ENCODE measurements at places on chromosomes 2 and 18.

- no peak for DNase-seq
Measured at GRCh38 chr2:128995086-128995485, 676.4 kb upstream of the HS6ST1 start.

DNA sequence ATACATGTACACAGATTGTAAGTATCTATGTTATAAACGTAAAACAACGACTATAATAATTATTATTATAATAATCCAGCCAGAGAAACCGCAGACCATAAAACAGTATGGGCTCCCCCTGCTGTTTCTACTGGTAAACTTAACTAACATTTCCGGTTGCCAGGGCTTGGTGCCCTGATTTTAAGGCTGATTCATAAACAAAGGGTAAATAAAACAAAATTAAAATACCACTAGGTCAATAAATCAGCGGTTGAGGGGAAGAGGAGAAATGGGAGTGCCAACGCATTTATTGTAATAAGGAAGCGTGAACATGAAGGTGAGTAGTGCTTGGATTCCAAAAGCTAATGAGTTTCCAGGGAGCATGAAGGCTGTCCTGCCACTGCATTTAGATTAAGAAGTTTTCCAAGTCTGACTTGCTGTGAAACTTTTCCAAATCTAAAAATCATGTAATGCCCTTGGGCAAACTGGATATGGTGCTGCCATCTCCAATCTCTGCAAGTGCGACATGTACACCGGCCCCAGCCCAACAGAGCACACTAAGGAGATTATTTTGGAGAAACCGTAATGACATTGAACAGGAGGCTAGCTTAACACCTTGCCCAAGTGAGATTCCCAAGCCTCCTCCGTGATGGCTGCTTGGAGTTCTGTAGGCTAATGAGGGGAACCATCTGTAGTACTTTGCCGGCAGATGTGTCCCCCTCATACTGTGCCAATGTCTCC, 50.7 kb upstream of the HNRNPA3 start:
- peak; percentile 68 for DNase-seq

GRCh38 chr2:148922776-148923475, 47.9 kb downstream of the KIF5C start:
- DNase-seq: no peak

GRCh38 chr2:126496493-126496892, 159.5 kb upstream of the GYPC start:
- no peak for DNase-seq

- no peak for DNase-seq
Measured at GRCh38 chr2:242029422-242030225, 160.1 kb downstream of the RTP5 start.

DNA sequence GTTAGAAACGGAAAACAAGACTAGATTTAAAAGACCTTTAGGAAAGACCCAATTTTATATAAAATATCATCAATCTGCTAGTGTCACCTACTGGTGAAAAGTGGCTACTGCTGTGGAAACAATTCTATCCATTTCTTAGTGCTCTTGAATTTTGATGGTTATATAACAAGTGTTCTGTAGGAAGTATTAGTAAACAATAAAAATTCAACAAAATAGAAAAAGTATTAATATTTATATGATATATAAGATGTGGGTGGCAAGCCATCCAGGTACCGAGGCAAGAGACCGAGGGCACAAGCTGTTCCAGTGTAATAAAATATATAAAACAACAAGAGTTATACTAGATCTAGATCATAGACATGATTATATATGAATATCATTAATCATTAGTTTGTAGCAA, 6.2 kb upstream of the TMEM87B start:
- peak; percentile 84 for DNase-seq

DNA sequence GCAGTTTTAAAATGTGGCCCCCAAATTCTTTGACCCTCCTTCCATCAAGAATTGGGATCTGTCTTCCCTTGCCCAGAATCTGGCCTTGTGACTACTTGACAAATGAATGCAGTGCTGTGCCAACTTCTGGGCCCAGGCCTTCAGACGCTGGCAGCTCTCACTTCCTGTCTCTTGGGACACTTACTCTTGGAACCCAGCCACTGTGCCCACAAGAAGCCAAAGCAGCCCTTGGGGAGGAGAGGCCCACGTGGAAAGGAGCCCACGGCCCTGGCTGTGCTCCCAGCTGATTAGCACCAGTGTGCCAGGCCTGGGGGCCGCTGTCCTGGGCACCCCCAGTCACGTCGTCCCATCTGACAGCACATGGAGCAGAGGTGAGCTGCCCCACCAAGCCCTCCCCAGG, 56.6 kb downstream of the RPL37A start:
- peak; percentile 39 for DNase-seq

- DNase-seq: no peak
Measured at GRCh38 chr2:220674033-220674432, 898.1 kb downstream of the EPHA4 start.

GRCh38 chr2:85446296-85447221, 28.0 kb downstream of the SH2D6 start:
- DNase-seq: no peak

DNA sequence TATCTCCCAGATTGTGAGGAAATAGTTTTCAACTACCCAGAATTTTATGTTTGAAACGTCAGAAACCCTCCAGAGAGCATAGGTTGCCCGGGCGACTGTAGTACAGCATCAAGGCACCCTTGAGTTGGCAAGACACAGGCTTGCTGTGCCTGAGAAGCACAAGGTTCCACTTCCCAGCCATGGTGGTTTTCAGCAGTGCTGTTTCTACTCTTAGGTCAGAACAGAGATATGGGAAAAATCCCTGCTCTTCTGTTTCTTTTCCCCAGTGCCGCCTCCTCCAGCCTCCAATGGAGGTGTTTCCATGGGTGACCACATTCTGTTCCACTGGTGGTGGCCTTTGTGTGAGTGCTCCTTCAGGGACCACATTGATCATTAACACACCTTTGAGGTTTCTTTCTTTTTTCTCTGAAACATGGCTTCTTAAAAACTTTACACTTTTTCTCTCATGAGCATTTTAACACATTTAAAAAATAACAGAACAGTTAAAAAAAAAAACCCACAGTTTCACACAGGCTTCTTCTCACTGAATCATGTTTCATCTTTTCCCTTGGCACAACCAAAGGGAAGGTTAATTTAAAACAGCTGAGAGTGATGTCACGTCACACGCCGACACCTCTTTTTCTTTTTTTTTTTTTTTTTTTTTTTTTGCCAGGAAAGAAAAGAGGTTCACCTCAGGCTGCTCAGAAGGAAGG, 229.3 kb upstream of the HDAC4 start:
- DNase-seq: no peak

- DNase-seq: no peak
Measured at GRCh38 chr2:75589391-75590105, 28.8 kb upstream of the EVA1A start.

DNA sequence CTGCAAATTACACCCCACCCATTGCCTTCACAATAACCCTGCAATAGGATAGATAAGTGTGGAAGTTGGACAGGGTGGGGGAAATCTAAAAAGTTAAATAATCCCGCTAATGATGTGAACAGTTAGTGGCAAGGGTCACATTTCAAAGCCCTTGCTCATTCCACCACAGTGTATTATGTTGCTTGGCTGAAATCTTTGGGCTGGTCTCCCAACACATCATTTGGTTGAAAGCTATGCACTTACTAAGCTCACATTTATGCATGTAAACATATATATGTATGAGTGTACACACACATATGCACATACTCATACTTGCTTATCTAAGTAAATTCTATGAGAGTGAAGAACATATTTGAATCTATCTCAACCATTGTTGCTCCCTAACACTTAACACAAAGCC, 197.8 kb downstream of the RDH14 start:
- no peak for DNase-seq

DNA sequence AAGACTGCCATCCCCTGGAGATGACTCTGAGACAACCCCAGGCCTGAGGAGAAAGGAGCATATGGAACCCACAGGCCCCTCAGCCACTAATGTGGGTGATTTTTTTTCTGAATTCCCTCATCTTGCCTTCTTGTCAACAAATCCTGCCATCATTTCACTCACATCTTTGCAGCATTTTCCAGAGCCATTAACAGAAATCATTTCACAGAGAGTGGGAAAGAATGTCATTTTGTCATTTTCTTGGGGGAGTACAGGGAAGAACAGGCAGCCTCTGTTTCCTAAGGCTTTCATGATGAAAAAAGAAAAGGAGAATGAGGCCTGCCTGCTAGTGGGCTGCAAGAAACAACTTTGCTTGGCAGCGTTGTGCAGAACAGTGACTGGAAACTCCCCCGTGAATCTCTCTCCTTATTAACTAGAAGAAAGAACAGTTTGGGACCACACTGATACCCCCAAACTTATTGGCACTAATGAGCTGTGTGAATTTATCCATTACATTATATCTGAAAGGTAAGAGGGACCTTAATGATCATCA, 1464.6 kb upstream of the CELF4 start:
- DNase-seq: no peak

DNA sequence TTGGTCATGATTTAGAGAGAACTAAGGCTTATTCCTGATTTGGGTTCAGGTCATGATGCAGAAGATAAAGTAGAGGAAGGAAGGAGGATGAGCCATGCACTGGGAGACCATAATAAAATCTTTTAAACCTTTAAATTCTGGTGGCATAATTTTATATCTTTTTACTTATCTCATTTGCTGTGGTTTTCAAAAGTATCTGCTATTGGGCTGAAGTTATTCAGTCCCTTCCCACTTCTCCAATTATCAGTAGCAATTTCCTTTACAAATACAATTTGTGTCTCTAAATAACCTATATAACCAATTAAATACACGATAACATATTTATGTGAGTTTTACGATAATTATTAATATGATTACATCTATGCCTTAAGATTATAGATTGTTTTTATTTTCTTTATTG, 194.8 kb upstream of the SLC8A1 start:
- no peak for DNase-seq

DNA sequence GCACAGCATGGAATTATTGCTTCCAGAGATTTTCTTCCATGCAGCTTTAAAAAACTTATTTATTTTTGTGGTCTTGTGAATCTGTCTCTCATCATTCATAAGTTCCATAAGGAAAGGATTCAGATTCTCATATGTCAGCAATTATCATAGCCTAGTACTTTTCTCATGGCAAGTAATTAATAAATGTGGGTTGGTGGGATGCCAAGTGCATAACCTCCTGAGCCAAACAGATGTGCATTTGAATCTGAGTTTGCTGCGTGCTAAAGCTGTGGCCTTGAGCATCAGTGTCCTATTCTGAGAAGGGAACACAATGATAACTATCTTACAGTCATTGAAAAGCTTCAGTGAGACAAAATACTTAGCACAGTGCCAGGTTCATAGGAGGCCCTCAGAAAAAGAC, 331.9 kb downstream of the PDE11A start:
- no peak for DNase-seq

DNA sequence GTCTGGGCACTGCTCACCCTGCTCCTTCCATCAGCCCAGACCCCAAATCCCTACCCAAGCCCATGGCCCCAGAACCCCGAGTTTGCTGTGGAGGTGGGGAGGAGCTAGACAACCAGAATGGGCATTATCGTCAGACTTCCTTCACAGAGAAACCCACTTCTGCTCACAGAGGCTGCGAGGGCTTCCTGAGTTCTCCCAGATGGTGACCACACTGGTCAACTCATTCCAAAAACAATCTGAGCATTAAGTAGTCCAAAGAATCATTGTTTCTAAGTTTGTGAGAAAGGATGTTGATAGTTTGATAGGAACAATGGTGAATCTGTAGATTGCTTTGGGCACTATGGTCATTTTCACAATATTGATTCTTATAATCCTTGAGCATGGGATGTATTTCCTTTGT, 60.2 kb downstream of the LRRC30 start:
- DNase-seq: peak; percentile 69

DNA sequence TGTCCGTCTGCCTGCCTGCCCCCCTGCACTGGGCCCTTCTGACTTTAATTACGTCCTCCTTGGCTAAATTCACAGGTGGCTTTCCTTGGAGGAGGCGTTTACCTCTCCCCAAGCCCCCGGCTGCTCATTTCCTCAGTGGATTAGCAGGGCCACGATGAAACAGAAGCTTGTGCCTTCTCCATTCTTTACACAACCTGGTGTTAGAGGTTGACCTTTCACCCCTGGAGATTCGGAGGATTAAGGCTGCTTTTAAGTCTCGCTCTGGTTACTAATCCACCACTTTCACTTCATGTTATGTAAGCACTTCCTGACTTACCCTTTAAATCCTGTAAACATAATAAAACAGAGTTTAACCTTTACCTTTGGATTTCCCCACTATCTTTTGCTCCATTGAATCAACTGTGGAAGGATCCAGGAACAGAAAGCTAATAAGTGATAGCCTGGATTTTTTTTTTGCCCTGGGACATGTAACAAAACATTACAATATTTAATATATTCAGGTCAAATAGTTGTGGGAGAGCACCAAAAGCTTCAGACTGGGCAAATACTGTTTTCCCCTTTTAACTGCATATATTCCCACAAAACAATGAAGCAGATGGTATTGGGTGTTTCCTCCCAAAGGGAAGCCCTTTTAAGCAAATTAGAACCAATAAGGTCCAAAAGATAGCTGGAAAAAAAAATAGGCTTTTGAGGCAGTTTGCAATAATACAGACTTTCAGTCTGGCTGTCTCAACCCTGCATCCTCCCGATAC, 370.2 kb downstream of the EN1 start:
- no peak for DNase-seq

GRCh38 chr2:106159866-106160785, 34.0 kb downstream of the UXS1 start:
- no peak for DNase-seq

DNA sequence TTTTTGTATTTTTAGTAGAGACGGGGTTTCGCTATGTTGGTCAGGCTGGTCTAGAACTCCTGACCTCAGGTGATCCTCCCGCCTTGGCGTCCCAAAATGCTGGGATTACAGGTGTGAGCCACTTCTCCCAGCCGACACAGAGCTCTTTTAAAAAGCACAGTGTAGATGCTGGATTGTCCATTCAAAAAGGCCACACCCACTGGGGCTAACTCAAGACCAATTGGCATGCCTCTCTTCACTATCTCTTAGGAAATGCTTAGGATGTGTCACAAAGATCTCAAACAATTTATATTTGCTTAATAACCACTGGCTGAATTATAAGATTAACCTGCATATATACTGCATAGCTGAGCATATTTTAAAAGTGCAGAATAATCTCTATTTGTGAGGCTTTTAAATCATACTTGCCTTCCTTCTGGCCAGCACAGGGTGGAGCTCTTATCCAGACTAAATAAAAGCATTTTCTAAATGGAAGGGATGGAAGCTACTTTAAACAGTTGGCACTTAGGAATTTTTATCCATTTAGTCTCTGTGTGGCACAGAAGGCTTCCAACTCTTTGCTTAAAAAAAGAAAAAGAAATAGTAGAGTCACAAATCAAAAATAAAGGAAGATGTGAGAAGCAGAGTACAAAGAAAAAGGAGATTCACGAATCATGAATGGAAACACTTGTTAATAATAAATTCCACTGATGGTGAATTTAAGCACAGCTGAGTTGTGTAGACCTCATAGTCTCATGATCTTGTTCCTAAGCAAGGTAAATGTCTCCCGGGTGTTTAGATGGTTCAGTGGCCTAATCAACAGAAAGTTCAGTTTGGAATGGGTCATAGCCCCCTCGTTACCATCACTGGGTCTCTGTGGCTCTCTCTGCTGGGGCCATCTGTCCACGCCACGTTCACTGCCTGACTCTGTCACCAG, 22.4 kb downstream of the CRYGD start:
- peak; percentile 24 for DNase-seq

- no peak for DNase-seq
Measured at GRCh38 chr2:29749843-29750242, 171.5 kb downstream of the ALK start.
